ENCODE measurements at places on chromosomes 12 and 14. TPM values are rescaled to one million over a fixed set of nuclear protein-coding genes. Genes with fewer than 3 reads are reported as not detected.

Gene DIO2
- not detected for total RNA-seq

Gene OR4K17
- not detected for total RNA-seq

Gene REM2
- total RNA-seq = 0.48 TPM

Gene JAG2
- total RNA-seq = 2.4 TPM

Gene EIF4B
- total RNA-seq = 484 TPM

Gene RIPK3
- total RNA-seq = 2.3 TPM
